ENCODE measurements at places on chromosomes 1 and 21.

GRCh38 chr1:56317722-56318121, 261.6 kb downstream of the PLPP3 start:
- DNase-seq, result no peak

DNA sequence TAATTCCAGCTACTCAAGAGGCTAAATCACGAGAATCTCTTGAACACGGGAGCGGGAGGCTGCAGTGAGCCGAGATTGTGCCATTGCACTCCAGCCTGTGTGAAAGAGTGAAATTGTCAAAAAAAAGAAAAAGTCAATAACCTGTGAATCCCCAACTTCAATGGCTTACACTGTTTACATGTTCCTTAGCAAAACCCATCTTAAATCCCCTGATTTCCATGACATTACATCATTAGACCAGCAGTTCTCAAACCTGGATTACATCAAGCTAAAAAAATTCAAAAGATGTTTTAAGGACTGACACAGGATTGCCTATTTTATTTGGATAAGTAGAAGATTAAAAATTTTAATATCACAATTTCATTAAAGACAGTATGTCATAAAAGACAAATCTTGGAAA, 12.4 kb downstream of the GPBP1L1 start:
- DNase-seq, result no peak

DNA sequence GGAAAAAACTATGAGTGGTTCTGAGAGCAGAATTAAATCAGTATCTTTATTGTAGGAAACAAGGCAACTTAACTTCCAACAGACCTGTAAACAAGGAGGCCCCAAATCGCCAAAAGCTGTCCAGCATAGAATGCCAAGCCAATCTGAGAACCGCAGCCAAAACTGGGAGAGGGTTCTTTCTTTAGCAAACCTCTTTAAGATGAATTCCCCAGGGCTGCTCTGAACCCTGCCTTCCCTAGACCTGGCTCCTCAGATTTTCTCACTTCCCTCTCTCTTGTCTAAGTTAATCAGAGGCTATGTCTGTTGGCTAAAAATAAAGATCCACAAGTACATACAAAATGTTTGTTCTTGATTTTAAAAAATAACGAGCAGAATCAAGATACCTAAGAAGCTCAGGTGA, 141.4 kb downstream of the SMYD3 start:
- DNase-seq, result no peak

- DNase-seq, result no peak
Observed at GRCh38 chr1:221141606-221142285, 262.5 kb downstream of the HLX start.

DNA sequence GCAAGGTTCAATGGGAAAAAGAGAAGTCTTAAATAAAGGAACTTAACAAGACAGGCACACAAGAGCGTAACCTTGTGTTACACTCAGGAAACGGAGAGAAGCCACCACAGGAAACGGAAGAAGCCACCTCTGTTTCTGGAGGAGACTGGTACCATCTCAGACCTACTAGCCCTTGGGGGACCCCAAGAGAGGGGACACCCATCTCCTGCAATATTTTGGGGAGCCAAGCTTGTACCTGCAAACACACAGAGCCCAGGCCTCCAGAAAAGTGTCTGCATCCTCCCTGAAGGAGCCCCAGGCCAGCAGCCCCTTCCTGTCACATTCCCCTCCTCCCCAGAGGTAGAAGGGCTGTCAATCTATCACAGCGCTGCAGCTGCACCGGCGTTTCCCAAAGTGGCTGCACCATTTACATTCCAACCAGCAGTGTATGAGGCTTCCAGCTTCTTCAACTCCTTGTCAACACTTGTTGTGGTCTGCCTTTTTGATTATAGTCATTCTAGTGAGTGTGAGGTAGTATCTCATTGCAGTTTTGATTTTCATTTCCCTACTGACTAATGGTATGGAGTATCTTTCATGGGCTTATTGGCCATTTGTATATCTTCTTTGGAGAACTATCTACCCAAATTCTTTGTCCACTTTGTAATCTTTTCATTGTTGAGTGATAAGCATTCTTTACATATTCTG, 23.0 kb upstream of the PADI1 start:
- no peak for DNase-seq

DNA sequence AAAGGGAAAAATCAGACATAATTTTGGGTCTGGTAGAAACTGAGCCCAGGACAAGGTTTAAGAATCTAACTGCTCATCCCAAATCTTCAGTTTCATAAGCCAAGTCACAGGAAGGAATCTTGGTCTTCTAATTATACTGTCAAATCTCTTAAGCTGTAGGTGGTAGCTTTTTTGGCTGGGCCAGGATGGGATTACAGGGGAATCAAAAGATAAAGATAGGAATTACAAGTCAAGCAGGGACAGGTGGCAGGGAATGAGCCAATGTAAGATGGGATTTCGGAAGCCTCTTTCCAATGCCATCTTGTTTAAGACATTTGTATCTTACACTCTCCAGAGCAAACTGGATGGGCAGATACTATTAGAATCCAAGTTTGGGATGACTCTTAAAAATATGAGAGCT, 383.5 kb downstream of the KCNH1 start:
- DNase-seq, result no peak

All from activated gamma-delta T cell treated with Interleukin-2 at 50 U/mL for 16 hours (primary cell).